ENCODE measurements at places on chromosomes 1 and 21. TPM values are rescaled to one million over a fixed set of nuclear protein-coding genes. Genes with fewer than 3 reads are reported as not detected.
A peak's percentile ranks its signal among the peaks of the same experiment; 100 is the strongest.

- no peak for DNase-seq
Measured at GRCh38 chr1:240611228-240611618, 732 bp downstream of the GREM2 start.

GRCh38 chr1:215457213-215457612 is 109.9 kb upstream of the KCTD3 start:
- DNase-seq, result no peak

DNA sequence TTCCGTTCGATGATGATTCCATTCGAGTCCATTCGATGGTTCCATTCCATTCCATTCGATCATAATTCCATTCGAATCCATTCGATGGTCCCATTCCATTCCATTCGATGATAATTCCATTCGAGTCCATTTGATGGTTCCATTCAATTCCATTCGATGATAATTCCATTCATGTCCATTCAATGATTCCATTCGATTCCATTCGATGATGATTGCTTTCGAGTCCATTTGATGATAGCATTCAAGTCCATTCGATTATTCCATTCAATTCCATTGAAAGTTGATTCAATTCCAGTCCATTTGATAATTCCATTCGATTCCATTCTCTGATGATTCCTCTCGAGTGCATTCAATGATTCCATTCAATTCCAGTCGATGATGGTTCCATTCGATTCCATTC is 3895.3 kb downstream of the SRGAP2C start:
- DNase-seq, result no peak

GRCh38 chr1:41226815-41227434 is 15.2 kb downstream of the SCMH1 start:
- DNase-seq, result peak; percentile 46

DNA sequence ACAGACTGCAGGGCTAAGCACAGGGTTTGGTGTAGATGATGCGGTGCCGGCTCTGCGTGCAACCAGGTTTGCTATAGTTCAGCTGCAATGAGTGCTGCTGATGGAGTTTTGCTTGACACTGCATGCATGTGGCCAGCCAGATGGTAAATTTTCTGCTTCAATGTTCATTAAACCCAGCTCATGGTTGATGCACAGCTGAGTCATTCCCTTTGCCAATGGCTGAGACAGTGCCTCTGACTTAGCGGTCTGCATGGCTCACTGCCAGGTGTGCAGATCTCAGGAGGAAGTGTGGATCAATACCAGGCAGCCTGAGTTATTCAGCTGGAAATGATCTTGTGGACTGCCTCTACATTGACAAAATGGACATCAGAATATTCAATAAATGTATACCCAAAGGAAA is 172.7 kb upstream of the ZP4 start:
- no peak for DNase-seq

The ZNF670 gene
- total RNA-seq, result 3.8 TPM

The HJV gene
- total RNA-seq, result not detected

DNA sequence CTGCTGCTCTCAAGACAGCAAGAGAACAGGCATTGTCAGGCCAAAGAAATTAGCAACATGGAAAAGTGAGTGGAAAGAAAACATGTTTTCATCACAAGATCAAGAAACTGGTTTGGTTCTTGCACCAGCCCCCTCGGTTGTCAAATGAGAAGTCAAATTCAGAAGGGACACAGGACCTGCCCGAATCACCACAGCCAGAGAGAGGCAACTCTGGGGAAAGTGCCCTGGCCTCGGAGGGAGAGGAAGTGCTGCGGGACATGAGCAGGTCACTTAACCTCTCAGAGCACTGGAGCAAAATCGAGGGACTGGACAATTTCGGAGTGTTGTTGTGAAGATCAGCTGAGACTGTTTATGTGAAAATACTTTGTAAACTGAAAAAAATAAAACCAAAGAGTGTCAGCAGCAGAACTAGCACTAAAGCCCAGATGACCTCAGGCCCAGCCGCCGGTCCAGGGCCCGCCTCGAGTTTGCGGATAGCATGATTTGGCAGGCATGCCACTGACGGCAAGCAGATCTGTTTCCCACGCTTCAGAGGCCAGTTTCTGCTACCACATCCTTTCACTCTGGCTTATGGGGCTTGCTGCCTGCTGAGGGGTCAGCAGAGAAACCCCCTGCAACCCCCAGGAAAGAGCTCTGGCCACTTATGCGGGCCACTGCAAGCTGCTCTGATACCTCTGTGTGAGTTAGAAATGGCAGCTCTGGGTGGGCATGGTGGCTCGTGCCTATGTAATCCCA is 32.1 kb downstream of the CD247 start:
- DNase-seq, result peak; percentile 77
